Omental fat pad (tissue), 4 donors: ENCODE measurements at places on chromosomes 7 and 10.

GRCh38 chr10:105534086-105534485, 893.0 kb downstream of the SORCS3 start:
- no peak for DNase-seq

DNA sequence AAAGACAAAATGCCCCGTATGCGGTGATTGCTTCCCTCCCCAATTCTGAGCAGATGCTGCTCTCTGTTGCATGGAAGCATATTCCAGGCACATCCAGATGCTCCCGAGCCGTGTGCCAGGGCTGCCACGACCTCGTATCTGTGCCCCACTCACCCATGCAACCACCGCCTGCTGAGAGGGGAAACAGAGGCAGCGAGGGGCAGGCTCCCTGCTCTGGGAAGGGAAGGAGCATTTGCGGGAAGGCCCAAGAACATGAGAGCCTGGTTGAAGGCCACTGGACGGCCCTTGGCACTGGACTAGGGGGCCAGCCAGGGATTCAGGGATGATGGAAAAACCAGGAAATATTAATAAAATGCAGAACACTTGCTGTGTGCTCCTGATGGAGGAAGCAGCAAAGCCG, 89.4 kb downstream of the CTBP2 start:
- no peak for DNase-seq

DNA sequence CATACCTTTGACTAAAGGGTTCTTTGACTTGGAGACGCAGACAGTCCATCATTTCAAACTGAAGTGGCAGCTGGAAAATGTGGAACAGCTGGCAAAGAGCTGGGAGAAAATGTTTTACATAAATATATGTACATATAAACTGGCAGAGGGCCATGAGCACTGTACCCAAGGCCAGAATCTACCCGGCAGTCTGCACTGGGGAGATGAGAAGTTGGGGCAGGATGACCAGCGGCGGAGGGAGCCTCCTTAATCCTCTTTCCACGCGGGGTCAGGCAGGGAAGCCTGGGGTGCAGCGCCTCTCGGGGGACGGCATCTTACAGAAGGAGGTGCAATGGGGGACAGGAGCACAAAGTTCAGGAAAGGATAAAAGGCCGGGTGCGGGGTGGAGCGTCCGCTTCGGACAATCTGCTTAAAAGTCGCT, 1.3 kb downstream of the GLI3 start:
- DNase-seq, result no peak

DNA sequence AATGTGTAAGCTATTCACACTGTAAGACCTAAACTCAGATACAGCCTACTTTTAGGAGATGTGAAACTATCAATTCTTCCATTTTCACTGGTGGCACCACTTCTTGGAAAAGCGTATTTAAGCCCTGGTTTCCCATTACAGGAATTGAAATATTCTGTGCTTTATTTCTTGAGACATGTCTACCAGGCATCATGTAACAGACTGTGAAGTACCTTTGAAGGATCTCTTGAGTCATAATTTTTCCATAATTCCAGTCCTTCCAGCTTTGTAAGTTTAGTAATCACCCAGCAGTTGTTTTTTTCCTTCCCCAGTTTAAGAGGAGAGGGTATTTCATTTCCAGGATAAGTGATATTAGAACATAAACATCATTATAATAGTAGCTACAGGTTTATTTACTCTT, 186.0 kb upstream of the PRPS1L1 start:
- no peak for DNase-seq

GRCh38 chr7:20089431-20089830, 127.8 kb downstream of the MACC1 start:
- no peak for DNase-seq

DNA sequence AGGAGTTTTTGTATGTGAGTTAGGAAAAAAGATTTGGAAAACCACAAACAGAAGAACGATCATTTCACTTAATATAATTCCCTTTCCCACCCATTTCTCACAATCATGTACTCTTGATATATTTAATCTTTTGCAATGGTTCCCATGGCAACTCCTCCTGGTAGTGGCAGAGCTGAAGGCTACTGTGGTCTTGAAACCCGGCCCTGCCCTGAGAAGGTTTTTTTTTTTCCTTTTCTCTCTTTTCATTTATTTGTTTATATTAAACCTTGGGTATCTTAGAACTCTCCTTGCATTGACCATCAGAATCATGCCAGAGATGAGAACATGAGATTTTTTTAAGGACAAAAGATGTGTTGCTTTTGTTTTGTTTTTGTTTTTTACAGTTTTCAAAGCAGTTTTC, 566.1 kb upstream of the NRP1 start:
- DNase-seq, result no peak

- DNase-seq, result no peak
These were observed 50.2 kb downstream of the MTURN start for GRCh38 chr7:30184791-30185487.
